ENCODE measurements at places on chromosomes 5 and 9. TPM values are rescaled to one million over a fixed set of nuclear protein-coding genes. Genes with fewer than 3 reads are reported as not detected.

PRLR gene
- 18.7 TPM for total RNA-seq

SH2D3C gene
- 7.5 TPM for total RNA-seq

DCANP1 gene
- total RNA-seq = not detected

PFN3 gene
- not detected for total RNA-seq

- H3K36me3 ChIP-seq = no peaks in the 10 kb centered on the region
- no peak overlapping the region for H3K4me3 ChIP-seq
- H3K27me3 ChIP-seq = peaks cover 8% of the 10 kb centered on the region
- H3K27ac ChIP-seq = no peak overlapping the region
Measured at GRCh38 chr5:7852542-7852941, 1.6 kb upstream of the CFAP90 start.

GPR150 gene
- 0.48 TPM for total RNA-seq

DNA sequence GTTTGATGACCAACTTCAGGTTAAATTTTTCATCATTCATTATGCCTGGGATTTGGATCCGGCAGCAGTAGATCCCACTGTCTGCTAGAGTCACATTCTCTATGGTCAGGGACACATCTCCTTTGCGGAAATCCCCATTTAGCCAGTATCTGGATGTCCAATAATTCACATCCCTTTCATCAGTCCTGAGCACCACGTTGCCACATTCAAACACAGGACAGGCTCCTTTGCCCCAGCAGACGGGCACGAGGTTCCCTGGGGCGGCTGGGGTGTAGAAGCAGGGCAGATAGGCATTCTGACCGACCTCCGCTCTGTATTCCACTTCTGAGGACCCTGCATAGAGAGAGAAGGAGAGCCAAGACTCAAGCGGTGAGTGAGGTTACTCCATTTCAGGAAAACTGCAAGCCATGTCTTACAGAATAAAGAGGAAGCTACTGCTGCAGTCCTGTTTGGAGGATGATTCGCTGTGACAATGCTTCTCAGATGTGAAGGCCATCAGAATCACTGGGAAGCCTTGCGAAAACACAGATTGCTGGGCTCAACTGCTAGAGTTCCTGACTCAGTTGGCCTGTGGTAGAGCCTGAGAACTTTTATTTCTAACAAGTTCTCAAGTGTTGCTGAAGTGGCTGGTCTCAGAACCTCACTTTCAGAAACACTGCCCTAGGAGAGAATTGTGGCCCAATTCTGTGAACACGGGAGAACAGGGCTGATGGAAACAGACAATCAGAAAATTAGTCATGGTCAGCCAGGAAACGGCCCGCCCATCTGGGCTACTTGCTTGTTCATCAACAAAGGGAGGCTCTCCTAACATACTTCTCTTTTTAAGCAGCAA is 2.0 kb downstream of the HAVCR2 start:
- H3K4me3 ChIP-seq = no peak overlapping the region
- H3K27ac ChIP-seq = no peak overlapping the region
- no peaks in the 10 kb centered on the region for H3K4me1 ChIP-seq

DNA sequence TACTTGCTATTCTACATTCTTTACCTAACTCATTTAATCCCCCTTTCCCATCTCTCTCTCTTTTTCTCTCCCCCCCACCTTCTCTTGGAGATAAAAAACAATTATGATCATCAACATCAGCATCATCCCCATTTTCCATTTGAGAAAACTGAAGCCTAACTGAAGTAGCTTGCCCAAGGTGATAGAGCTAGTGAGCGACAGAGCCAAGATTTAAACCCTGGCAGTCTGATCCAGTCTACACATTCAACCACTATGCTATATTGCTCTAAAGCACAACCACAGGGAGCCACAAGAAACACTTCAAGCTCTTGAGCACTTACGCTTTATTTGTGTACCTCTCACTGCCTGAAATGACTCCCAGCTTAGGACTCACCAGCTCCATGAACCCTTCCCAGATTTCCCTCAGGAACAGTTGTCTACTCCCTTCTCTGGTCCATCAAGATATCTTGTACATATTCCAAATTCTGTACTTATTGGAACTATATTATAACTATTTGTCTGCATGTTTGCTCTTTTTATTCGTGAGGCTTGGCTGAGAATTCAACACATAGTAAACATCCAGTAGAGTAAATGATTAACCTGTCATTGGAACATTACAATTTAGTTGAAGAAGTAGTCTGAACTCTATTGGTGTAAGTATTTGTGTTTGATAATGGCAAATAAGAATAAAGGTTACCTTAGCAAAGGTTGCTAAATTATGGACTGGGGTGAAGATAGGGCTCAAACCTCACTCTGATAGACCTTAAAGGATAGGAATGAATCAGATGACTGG is 164.8 kb downstream of the EFNA5 start:
- H3K4me3 ChIP-seq = no peak overlapping the region
- no peaks in the 10 kb centered on the region for H3K36me3 ChIP-seq
- H3K27ac ChIP-seq = no peak overlapping the region
- no peaks in the 10 kb centered on the region for H3K27me3 ChIP-seq

DNA sequence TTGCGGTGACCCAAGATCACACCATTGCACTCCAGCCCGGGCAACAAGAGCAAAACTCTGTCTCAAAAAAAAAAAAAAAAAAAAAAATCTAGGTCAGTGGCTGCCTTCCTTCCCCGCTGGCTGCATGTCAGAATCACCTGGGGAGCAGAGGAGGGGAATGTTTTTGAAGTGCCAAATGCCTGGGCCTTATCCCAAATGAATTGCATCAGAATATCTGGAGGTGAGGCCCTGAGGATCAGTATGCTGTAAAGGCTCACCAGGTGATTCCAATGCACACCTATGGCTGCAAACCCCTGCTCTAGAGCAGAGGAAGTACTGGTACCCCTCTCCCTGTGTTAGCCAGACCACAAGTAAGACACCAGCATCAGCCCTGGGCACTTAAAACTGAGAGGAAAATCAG is 44.7 kb upstream of the GABRP start:
- H3K4me3 ChIP-seq = no peak overlapping the region
- H3K36me3 ChIP-seq = no peaks in the 10 kb centered on the region
- H3K4me1 ChIP-seq = no peaks in the 10 kb centered on the region
- no peak for DNase-seq

DNA sequence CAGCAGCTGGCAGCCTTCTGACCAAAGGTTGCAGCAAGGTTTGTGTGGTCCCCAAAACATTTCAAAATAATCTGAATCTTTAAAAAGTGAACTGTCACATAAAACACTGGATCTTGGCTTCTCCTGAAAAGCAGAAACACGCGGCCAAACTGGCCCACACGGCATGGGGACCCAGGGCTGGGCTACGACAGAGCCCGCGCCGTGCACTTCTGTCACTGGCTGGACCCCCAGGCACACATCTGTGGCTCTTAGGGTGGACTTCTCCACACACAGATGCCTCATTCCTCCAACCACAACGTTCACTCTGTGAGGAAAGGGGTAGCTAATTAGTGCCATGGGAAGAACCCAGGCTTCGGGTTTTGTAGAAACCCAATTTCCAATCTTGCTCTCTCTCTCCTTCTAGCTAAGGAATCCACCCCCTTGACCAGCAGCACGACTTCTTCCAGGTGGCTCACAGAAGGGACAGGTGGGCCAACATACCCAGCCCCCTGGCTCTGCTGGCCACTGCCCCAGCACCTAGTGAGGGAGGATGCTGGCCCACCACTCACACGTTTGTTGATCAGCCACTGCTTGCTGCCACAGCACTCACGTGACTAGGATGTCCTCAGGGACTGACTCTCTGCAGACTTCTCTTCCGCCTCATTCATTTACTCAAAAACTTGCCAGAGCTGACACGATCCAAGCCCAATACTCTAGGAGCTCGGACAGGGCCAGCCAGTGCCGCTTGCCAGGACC is 17.9 kb downstream of the LMAN2 start:
- H3K27ac ChIP-seq = no peak overlapping the region
- no peak overlapping the region for H3K4me3 ChIP-seq
- H3K36me3 ChIP-seq = peaks cover 92% of the 10 kb centered on the region
- no peaks in the 10 kb centered on the region for H3K4me1 ChIP-seq
- no peak for DNase-seq
- no peaks in the 10 kb centered on the region for H3K27me3 ChIP-seq

SLIT3 gene
- total RNA-seq = 30.8 TPM
